ENCODE measurements at places on chromosomes 3 and 15.
A peak's percentile ranks its signal among the peaks of the same experiment; 100 is the strongest.

- DNase-seq, result no peak
These were observed 4.3 kb upstream of the CCDC50 start for GRCh38 chr3:191324936-191325335.

- no peak for DNase-seq
These were observed 43.0 kb upstream of the TLE3 start for GRCh38 chr15:70140543-70141375.

DNA sequence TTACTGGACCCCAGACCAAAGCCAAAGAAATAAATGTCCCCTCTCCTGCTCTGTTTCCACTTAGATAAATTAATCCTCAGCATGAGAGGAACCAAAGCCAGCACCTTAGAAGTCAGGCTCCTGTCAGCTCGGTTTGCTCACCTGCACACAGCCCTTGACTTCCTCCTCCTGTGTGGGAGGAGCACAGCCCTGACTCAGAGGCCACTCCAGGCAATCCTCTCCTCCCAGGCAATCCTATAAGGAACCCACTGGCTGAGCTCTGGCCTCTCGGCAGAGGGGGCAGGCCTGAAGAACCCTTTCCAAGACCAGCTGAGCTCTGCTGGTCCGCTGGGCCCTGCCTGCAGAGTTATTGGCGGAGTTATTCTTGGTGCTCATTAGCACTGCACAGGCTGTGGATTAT, 30.8 kb downstream of the LIPC start:
- no peak for DNase-seq

DNA sequence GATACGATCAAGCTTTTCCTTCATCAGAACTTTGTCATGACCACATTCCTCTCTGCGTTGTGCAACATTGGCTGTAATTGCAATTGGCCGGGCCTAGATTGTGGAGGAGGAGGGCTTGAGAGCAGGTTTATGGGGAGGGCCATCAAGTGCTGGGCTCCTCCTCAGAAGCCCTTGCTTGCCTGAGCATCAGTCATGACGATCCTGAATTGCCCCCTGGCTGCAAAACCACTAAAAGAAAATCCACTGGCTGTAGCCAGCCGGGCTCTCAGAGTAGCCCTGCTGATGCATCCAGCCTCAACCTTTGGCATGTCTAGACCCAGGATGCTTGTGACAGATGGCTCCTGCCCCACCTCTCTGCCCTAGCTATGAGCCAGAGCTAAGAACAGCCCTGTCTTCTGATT, 13.4 kb upstream of the TRH start:
- DNase-seq, result no peak

GRCh38 chr15:81433462-81433861, 59.4 kb upstream of the TMC3 start:
- DNase-seq, result no peak

DNA sequence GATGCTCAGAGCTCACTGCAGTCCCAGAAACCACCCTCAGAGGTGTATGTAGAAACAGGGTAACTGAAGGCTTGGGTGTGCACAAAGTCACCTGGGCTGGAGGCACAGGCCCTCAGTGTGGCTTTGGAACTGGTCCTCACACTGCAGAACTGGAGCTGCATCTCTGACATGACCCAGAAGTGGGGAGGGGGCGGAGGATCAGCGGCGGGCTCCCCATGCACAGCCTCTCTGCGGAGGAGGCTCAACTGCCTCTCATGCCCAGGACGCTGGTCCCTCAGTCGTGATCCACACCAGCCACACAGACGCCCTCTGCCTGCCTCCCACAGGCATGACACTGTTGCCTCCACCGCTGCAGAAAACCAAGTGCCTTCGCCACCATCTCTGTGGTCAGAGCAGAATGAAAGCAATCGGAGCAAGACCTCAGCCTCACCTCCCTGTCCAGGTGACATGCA, 73.7 kb downstream of the TM2D3 start:
- peak; percentile 28 for DNase-seq

DNA sequence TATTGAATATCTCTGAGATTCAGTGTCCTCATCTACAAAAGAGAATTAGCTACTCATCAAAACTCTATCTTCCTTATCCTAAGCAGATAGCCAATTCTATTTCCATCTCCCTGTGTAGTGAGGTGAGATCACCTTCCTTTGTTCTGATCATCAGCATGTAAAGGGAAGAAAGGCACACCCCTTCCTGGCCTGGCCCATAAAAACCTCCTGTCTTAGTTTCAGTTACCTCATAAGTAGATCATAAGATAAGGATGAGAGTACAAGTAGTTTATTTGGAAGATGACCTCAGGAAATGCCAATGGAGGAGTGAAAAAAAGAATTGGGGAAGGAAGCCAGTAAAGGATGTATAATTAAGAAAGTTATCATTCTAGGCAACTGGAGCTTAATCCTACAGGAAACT, 114.5 kb upstream of the GADL1 start:
- no peak for DNase-seq

DNA sequence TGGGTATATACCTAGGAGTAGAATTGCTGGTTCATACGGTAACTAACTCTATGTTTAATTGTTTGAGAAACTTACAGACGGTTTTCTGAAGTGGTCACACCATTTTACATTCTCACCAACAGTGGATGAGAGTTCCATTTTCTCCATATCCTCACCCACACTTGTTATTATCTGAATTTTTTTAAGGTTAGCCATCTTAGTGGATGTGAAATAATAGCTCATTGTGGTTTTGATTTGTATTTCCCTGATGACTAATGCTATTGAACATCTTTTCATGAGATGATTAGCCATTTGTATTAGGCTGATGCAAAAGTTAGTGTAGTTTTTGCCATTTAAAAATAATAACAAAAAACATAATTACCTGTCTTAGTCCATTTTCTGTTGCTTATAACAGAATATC, 18.6 kb downstream of the CSTA start:
- no peak for DNase-seq

- DNase-seq, result no peak
These were observed 7.4 kb upstream of the CHRNA3 start for GRCh38 chr15:78628227-78628626.

- DNase-seq, result no peak
These were observed 67.9 kb upstream of the OCA2 start for GRCh38 chr15:28167042-28167441.

DNA sequence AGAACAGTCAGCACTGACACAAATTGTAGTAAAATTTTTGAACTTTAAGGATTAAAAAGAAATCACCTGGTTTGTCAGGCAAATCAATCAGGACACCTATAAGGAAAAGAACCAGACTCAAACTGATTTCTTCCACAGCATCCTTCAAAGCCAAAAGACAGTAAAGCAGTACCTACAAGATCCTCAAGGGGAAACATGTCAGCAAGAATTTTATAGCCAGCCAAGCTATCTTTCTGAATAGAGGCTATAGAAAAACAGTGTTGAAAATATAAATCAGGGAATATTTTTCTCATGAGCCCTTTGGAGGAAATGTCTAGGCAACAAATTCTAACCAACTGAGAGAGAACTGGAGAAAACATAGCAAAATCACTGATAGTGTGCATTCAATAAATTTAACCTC, 301.4 kb upstream of the UBE2E2 start:
- DNase-seq, result no peak

DNA sequence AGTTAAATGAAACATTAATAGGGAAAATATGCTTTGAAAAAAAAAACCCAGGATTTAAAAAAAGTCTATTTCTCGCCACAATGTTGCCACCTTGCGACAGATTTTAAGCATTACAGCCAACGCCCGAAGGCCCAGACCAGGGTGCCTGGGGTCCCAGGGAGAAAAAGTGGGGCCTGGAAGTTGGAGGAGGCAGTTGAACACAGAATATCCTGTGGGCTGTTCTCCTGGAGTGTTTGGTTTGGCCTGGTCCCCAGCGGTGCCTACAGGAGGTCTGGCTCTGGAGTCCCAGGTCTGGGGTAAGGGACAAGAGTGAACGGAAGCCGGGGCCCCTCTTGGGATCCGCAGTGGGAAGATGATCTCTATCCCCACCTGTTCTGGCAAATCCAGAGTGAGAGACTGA, 3.4 kb downstream of the RNU6-1 start:
- peak; percentile 77 for DNase-seq

- DNase-seq, result no peak
These were observed 50.6 kb upstream of the ULK4 start for GRCh38 chr3:42012383-42012934.

DNA sequence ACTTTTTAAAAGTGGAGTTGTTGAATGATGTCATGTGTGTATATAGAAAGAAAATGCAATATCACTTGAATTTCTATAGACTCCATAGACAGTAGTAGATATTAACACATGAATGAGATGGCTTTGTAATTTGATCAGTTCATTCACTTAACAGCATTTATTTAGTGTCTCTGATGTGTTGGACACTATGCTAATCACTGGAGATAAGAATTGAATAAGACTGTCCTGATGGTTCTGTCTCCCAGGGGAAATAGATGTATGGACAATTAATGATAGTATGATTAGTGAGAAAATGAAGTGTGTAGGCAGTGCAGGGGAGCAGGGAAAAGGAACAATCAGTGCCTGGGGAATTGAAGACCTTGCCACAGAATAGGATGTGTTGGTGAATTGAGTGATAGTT, 72.9 kb downstream of the RIOX2 start:
- DNase-seq, result no peak

GRCh38 chr3:117471831-117472230, 762.3 kb downstream of the TUSC7 start:
- no peak for DNase-seq

DNA sequence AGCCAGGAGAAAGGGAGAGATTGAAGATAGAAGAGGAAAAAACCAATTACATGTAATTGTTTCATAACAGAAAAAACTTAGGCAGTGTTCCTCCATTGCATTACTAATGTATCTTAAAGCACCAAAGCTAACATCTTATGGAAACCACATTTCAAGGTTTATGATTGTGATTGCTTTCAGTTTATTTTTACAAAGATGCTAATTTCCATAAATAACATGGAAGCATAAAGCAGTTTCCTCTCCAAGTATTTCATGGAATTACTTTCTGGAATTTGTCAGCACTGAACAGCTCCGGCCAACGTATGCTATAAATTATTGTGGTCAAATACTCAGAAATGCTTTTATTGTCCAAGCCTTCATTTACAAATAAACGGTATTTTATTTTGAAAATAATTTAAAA, 11.6 kb downstream of the ADAMTSL3 start:
- DNase-seq, result no peak

DNA sequence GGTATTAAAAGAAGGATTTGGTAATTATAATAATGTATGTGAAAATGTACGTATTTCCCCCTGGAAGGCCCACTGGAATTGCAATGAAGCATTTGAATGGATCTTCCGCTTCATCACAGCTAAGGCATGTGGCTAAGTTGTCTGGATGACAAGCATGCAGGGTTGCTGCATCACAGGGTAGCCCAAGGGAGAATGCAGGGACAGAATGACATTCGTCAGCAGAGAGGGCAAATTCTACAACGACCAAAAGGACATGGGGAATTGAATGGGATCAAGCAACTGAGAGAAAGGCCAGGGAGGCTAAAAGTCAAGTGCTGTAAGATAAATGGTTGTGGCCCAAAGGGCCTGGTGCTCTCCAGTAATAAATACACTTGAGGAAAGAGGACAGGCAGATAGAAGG, 95.4 kb downstream of the ISL2 start:
- no peak for DNase-seq

GRCh38 chr15:22908830-22909229, 70.4 kb downstream of the NIPA2 start:
- DNase-seq, result no peak

DNA sequence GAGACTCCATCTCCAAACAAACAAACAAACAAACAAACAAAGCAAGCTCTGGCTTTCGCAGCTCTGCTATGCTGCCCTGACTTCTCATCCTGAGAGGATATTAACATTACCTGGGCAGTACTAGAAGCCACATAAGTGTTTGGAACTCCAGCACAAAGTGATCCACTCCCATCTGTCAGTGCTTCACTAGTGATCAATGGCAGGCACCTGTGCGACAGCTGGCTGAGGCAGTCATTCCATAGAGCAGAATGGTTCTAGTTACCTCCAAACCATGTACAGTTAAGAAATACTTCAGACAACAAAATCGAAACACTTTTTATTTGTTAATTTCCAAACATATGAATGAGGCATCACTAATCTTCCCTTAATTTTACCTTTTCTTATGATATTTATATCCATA, 2.8 kb upstream of the MB21D2 start:
- DNase-seq, result no peak

DNA sequence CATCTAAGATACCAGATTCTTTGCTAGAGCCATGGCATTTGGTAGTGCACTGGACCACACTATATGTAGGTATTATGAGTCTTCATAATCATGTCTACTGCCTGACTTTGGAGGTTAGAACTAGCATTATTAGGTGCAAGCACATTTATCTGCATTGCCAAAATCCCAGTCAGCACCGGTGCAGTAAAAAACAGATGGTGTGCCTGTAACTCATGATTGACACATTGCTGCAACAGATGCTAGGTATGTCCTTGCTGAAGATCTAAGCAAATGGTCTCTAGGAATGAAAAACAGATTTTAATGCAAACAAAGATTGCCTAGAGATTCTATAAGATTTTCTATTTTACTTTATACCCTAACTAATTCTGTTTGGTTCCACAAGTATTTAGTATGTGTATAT, 47.7 kb downstream of the MYO5A start:
- DNase-seq, result no peak

DNA sequence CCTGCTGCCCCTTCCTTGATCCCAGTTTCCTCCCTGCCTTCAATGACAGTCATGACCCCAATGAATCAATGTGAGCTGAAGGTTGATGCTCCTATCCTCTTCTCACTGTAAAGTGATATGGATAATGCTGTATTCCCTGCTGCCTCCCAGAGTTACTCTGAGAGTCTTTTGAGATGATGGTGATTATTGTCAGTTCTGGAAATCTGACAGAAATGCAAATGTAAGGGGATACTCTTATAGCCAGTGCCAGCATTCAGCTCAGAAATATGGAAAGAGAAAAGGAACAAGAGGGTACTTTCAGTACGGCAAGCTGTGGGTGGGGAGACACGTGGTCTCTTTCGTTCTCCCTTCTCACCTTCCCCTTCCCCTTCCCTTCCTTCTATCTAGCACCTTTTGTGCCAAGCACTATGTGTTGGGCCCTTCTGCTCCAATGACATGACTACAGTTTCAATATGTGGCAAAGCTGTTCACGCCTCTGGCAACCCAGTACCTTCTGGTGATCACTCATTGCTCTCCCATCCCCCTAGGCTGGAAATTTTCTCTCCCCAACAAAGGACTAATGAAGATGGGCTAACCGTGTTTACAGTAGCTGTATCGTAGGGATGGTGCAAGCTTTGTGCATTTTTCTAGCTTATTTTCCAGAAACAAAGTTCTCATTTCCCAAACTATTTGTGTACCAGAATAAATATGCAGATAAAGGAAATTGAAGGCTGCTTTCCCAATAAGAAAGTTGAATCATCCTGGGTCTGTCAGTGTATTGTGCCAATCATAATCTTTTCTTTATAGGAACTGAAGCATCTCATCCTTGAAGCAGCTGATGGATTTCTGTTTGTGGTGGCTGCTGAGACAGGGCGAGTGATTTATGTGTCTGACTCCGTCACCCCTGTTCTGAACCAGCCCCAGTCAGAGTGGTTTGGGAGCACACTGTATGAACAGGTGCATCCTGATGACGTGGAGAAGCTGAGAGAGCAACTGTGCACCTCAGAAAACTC, 70.3 kb downstream of the ARNT2 start:
- no peak for DNase-seq
